ENCODE measurements at places on chromosomes 2 and 18. TPM values are rescaled to one million over a fixed set of nuclear protein-coding genes. Genes with fewer than 3 reads are reported as not detected.

DNA sequence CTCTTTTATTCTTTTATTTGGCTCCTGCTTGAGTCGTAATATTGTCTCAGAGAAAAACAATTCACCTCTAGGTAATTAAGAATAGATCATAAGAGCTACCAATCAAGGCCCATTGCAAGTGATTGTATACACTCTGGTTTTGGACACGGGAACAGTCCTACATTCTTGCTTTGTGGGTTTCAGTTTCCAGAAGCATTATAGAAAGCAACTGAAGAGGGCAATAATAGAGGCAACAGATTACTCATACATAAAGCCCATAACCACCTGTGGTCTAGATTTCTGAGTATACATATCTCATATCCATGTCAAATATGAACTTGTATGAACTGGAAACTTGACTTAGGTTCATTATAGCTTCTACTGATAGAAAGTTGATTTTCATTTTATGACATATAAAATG is 65.4 kb downstream of the DIS3L2 start:
- H3K36me3 ChIP-seq, result peaks cover 5% of the 10 kb centered on the region
- no peak for DNase-seq
- no peaks in the 10 kb centered on the region for H3K4me1 ChIP-seq
- H3K27ac ChIP-seq, result no peak overlapping the region

- H3K4me3 ChIP-seq, result peak overlapping the region; percentile 0
- DNase-seq, result no peak
- no peaks in the 10 kb centered on the region for H3K36me3 ChIP-seq
- no peak overlapping the region for H3K27ac ChIP-seq
- no peaks in the 10 kb centered on the region for H3K27me3 ChIP-seq
Observed at GRCh38 chr18:32730620-32731091, 42.2 kb downstream of the KLHL14 start.

- DNase-seq, result no peak
- H3K4me1 ChIP-seq, result peaks cover 3% of the 10 kb centered on the region
- H3K27me3 ChIP-seq, result peaks cover 53% of the 10 kb centered on the region
Observed at GRCh38 chr18:78974115-78974761, 5.4 kb upstream of the SALL3 start.

The TSHZ1 gene
- 10.2 TPM for total RNA-seq

The ACADL gene
- total RNA-seq, result 24.1 TPM

DNA sequence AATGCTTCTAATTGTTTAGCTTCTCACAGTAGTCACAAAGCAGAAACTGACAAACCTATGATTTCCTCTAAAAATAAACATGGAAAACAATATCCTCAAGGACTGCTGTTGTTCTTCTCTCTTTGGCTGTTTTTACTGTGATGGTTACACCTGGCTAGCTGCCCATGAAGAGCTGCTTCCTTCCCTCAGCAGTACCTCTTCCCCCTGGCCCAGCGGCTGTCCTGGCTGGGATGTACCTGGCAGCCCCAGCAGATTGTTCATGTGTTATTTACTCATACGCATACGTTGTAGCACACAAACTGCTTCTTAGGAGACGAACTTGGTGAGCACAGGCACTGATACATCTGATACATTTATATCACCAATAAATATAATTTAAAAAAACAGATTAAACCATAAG is 27.4 kb downstream of the NEMP2 start:
- no peaks in the 10 kb centered on the region for H3K36me3 ChIP-seq
- DNase-seq, result no peak
- no peak overlapping the region for H3K27ac ChIP-seq
- no peaks in the 10 kb centered on the region for H3K27me3 ChIP-seq
- no peak overlapping the region for H3K4me3 ChIP-seq
- no peaks in the 10 kb centered on the region for H3K4me1 ChIP-seq

The BCL2L11 gene
- total RNA-seq, result 14.9 TPM

GRCh38 chr18:44041961-44042360 is 638.7 kb upstream of the SETBP1 start:
- no peak for DNase-seq
- no peak overlapping the region for H3K4me3 ChIP-seq
- no peaks in the 10 kb centered on the region for H3K36me3 ChIP-seq
- no peak overlapping the region for H3K27ac ChIP-seq

The UGT1A10 gene
- total RNA-seq, result not detected

The KLF7 gene
- 8.8 TPM for total RNA-seq

The NTSR2 gene
- total RNA-seq, result not detected

GRCh38 chr2:109176928-109177327 is 47.9 kb downstream of the SH3RF3 start:
- no peak overlapping the region for H3K27ac ChIP-seq
- no peaks in the 10 kb centered on the region for H3K36me3 ChIP-seq
- H3K27me3 ChIP-seq, result no peaks in the 10 kb centered on the region
- H3K4me1 ChIP-seq, result no peaks in the 10 kb centered on the region

The TGFA gene
- 7.6 TPM for total RNA-seq

The ABCB11 gene
- 0.12 TPM for total RNA-seq

GRCh38 chr2:240355001-240355891 is 80.2 kb upstream of the GPC1 start:
- no peaks in the 10 kb centered on the region for H3K27me3 ChIP-seq
- no peak overlapping the region for H3K4me3 ChIP-seq
- no peaks in the 10 kb centered on the region for H3K4me1 ChIP-seq
- H3K36me3 ChIP-seq, result no peaks in the 10 kb centered on the region

- no peak overlapping the region for H3K4me3 ChIP-seq
- no peaks in the 10 kb centered on the region for H3K36me3 ChIP-seq
- H3K27ac ChIP-seq, result no peak overlapping the region
- peaks cover 19% of the 10 kb centered on the region for H3K4me1 ChIP-seq
- peak; percentile 77 for DNase-seq
Observed at GRCh38 chr2:67828066-67828465, 234.7 kb downstream of the C1D start.

The C2orf76 gene
- total RNA-seq, result 4.9 TPM

DNA sequence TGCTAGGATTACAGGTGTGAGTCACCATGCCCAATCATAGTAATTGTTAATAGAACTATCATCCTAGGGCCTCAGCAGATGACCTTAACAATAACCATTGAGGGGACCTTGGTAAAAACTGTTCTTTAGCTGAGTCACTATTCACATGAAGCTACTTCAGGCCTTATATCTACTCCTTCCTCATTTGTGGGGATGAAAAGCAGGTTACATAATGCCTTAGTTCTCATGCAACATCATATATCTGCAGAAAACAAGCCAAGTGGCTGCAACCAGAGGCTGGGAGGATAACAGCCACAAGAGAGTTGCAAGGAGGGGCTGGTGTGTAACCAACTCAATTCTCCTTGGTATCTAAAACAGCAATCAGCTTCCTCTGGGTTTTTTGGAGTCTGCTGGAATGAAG is 445.4 kb downstream of the NBAS start:
- no peak overlapping the region for H3K27ac ChIP-seq
- no peak for DNase-seq
- H3K4me3 ChIP-seq, result no peak overlapping the region
- no peaks in the 10 kb centered on the region for H3K27me3 ChIP-seq
- H3K36me3 ChIP-seq, result no peaks in the 10 kb centered on the region

DNA sequence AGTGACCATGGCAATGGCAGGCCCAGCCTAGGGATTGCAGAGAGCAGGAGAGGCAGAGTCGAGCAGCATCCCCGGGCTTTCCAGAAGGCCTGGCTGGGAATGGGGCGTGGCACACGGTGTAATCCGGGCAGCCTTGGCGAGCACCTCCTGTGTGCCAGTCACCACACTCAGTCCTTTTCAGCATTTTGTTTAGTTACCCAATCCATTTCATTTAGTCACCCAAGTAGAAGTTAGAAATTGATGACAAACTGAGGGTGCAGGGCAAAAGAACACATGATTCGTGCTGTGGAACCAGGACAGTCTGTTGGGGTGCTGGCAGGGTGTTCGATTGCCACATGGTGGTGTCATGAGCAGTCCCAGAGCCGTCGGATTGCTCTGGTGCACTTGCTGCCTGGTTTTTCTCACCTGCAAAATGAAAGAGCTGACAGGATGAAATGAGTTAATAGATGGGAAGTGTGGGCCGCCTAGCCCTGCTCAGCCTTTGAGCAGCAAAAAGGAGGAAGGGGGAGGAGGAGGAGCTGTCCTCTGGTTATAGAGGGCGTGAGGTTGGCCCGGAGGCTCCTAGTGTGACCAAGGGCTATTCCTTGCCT is 299.4 kb downstream of the AGAP1 start:
- no peak overlapping the region for H3K27ac ChIP-seq
- no peak for DNase-seq
- no peaks in the 10 kb centered on the region for H3K36me3 ChIP-seq
- no peaks in the 10 kb centered on the region for H3K4me1 ChIP-seq
- H3K27me3 ChIP-seq, result no peaks in the 10 kb centered on the region

DNA sequence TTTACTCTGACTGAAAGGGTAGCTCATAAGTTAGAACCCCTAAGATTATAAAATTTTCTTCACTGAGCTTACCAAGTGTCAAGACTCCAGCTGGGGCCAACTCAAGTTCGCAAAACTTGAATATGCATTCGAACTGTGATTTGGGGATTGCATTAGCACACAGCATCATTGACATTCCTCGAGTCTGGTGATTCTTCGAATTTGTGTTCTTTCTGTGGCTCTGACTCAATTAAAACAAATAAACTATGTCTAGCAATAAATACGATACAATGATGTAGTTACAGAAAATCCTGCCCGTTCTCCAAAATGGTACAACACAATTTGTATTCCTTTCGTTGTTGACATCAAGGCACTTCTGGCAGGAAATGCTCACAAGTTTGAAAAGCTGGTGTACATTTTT is 11.1 kb downstream of the CCL20 start:
- H3K4me1 ChIP-seq, result no peaks in the 10 kb centered on the region
- DNase-seq, result no peak
- H3K27ac ChIP-seq, result no peak overlapping the region
- no peak overlapping the region for H3K4me3 ChIP-seq
- H3K27me3 ChIP-seq, result no peaks in the 10 kb centered on the region
- no peaks in the 10 kb centered on the region for H3K36me3 ChIP-seq

GRCh38 chr2:145146691-145147090 is 626.8 kb upstream of the ZEB2 start:
- no peaks in the 10 kb centered on the region for H3K36me3 ChIP-seq
- H3K27me3 ChIP-seq, result no peaks in the 10 kb centered on the region
- H3K4me3 ChIP-seq, result no peak overlapping the region
- no peak for DNase-seq

DNA sequence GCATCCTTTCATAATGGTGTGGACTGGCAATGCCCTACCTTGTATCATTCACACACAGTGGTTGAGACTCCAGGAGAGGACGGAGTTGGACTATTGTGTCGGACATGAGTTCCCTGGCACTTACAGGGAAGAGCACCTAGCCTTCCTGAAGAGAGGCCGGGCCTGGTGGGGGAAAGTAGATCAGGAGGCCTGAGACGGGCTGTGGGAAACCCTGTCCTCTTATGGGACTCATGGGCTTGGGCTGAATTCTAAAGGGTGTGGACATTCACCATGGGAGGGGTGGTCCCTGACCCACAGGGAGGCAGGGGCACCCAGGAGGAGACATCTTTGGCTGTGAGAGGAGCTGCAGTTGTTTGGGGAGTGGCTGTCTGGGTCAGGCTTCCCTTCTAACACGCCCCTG is 286.5 kb downstream of the PHLPP1 start:
- no peak overlapping the region for H3K4me3 ChIP-seq
- H3K4me1 ChIP-seq, result no peaks in the 10 kb centered on the region
- DNase-seq, result no peak
- no peak overlapping the region for H3K27ac ChIP-seq
- no peaks in the 10 kb centered on the region for H3K27me3 ChIP-seq
- H3K36me3 ChIP-seq, result no peaks in the 10 kb centered on the region

DNA sequence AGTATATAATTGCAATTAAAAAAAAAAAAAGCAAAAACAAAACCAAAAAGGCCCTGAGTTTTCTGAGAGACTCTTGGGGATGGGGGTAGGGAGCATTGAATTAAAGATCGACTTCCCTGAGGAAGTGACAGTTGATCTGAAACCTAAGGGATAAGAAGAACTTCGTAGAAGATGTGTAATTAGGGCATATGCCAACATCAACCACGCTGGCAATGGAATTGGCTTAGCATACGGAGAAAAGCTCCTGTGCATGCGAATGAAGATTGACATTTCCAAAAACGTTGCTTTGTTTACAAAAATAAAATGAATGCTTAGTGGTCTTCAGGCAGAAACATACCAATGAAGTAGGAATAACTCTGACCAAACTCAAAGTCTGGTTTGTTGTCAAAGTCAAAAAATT is 307.6 kb upstream of the ZNF521 start:
- DNase-seq, result no peak
- H3K36me3 ChIP-seq, result no peaks in the 10 kb centered on the region
- H3K27ac ChIP-seq, result no peak overlapping the region

The PNO1 gene
- 3.6 TPM for total RNA-seq

GRCh38 chr2:26571316-26571715 is 69.8 kb downstream of the CIB4 start:
- no peak overlapping the region for H3K27ac ChIP-seq
- no peaks in the 10 kb centered on the region for H3K4me1 ChIP-seq
- H3K4me3 ChIP-seq, result no peak overlapping the region
- H3K36me3 ChIP-seq, result no peaks in the 10 kb centered on the region

The RALBP1 gene
- 13.4 TPM for total RNA-seq

DNA sequence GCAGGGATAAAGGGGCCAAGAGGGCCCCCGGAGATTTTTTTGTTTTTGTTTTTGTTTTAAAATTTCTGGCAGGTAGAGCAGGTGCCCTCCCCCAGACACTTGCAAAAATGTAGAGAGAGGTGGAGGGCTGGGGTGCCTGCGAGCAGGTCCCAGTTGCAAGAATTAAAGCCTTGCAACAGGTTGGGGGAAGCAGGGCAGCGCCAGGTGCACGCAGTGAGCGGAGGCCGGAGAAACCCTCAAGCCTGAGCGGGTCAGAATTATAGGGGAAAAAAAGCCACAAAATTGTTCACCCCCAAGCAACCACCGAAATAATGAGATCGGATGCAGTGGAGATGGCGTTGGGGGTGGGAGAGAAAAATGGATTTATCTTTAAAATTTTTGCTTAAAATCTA is 527 bp downstream of the IGFBP5 start:
- peaks cover 8% of the 10 kb centered on the region for H3K27me3 ChIP-seq
- peak overlapping the region; percentile 49 for H3K4me3 ChIP-seq

The GTF3C2 gene
- 27.8 TPM for total RNA-seq

The NEU2 gene
- total RNA-seq, result not detected

- H3K36me3 ChIP-seq, result no peaks in the 10 kb centered on the region
- no peak for DNase-seq
- no peaks in the 10 kb centered on the region for H3K27me3 ChIP-seq
- H3K4me3 ChIP-seq, result no peak overlapping the region
- no peaks in the 10 kb centered on the region for H3K4me1 ChIP-seq
Observed at GRCh38 chr2:44616667-44617155, 255.0 kb downstream of the CAMKMT start.

- no peaks in the 10 kb centered on the region for H3K27me3 ChIP-seq
- no peaks in the 10 kb centered on the region for H3K36me3 ChIP-seq
- H3K4me3 ChIP-seq, result no peak overlapping the region
- peaks cover 13% of the 10 kb centered on the region for H3K4me1 ChIP-seq
- peak; percentile 75 for DNase-seq
Observed at GRCh38 chr2:67322353-67323001, 74.7 kb upstream of the ETAA1 start.

The SEH1L gene
- 16.7 TPM for total RNA-seq

Data from pancreas (tissue), 10 donors.